PC-9 (cell line): ENCODE measurements at places on chromosomes 1 and 21. TPM values are rescaled to one million over a fixed set of nuclear protein-coding genes. Genes with fewer than 3 reads are reported as not detected.

FAM72A gene
- total RNA-seq: 13.2 and 20.0 TPM in 2 replicates

FABP3 gene
- total RNA-seq: not detected in 2 replicates

ZBTB8B gene
- total RNA-seq: 0.05 and 0.09 TPM in 2 replicates

BGLAP gene
- 2.0 and 2.6 TPM in 2 replicates for total RNA-seq

- H3K36me3 ChIP-seq: no peaks in the 10 kb centered on the region
- H3K4me3 ChIP-seq: no peak overlapping the region
- H3K27me3 ChIP-seq: no peaks in the 10 kb centered on the region
- no peak for DNase-seq
Observed at GRCh38 chr1:226676381-226676780, 62.7 kb downstream of the ITPKB start.
